ENCODE measurements at places on chromosomes 7 and 10.

DNA sequence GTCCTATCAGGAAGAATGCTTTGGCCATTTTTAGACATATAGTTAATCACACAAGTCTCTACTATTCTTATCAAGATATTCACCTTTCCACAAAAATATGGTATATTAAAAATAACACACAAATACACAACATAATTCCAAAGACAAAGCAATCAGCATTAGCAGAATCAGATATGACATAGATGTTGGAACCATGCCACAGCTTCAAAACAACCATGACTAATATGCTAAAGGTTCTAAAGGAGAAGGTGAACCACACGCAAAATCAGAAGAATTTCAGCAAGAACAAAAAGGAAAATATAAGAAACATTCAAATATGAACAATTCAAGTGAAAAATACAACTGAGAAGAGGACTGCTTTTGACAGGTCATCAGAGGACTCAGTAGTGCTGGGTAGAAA is 670.2 kb upstream of the SORCS1 start:
- DNase-seq: no peak

DNA sequence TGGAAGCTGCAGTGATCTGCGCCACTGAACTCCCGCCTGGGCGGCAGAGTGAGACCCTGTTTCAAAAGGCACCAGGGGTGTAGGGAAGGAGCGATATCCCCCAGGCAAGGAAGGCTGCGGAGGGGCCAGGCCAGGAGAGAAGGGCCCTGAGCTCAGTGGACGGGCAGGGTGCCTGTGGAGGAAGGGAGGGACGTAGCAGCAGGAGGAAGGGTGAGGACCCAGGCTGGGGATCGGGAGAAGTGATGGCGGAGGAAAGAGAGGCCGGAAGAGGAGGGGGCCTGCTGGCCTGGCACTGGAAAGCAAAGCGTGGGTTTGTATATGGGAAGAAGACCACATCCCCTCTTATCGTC is 45.6 kb downstream of the ALOX5 start:
- no peak for DNase-seq

DNA sequence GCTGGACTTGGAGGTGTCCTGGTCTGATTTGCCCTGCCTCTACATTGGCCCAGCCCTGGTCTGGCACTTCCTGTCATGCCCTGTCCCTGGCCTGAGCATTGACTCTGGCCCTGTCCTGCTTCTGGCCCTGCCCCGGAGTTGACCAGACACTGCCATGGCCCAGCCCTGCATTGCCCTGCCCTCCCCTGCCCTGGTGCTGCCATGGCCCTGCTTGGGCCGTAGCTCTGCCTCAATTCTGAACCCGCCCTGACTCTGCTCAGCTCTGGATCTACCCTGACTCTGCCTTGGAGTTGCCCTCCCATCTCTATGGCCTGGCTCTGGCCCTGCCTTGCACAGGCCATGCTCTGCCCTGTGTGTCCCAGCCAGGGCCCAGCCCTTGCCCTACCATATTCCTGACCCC is 647.1 kb downstream of the ZNF37A start:
- no peak for DNase-seq

DNA sequence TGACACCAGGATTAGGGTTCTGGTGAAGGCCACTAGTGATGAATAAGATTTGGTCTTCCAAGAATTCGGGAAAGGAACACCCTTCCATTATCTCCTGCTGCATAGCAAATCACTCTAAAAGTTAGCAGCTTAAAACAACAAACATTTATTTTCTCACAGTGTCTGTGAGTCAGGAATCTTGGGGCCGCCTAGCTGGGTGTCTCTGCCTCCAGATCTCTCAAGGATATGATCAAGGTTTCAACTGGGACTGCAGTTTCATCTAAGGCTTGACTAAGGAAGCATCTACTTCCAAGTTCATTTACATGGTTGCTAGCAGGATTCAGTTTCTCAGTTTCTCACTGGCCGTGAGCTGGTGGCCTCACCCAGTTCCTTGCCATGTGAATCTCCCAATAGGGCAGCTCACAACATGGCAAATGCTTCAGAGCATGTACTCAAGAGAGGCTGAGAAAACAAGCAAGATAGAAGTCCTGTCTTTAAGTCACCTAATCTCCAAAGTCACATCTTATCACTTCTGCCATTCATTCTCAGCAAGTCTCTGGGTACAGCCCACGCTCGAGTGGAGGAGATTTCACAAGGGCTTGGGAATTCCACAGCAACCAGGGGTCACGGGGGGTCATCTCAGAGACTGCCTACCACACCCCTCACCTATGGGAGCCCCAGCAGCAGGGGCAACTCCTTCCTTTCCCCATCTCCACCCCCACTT is 26.8 kb downstream of the TLX1 start:
- no peak for DNase-seq

DNA sequence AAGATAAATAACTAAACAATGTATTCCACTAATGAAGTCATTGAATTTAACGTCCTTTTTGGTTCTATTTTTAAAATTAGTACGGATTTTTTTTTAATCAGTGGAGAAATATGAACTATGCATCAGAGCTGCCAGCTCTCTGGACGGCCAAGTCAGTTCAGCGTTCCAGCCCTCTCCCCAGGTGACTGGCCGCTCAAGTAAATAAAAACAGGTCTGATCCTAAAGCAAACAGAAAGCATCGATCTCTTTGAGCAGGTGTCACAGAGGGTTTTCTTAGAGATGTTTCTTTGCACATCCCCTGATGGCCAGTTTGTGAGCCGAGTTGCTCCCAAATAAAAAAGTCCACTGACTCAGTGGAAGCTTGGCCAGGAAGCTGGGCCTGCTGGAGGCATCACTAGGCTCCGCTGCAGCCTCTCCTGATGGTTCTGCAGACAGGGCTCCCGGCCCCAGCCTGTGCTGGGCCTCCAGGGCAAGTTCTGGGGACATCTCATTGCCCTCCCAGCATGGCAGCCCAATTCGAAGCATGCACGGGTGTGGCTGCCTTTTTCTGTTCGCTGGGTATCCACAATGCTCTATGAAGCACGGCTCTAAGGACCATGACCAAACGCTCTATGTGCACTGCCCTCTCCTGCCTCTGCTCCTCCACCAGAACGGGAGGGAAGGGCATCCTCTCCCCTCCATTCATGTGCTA is 74.7 kb upstream of the PPP2R2D start:
- no peak for DNase-seq

All from activated CD8-positive, alpha-beta memory T cell treated with anti-CD3 and anti-CD28 coated beads for 4 hours (primary cell).